Pancreas (tissue), 10 donors: ENCODE measurements at places on chromosomes 7 and 10. TPM values are rescaled to one million over a fixed set of nuclear protein-coding genes. Genes with fewer than 3 reads are reported as not detected.

Gene NSUN6
- total RNA-seq, result 8.7 TPM

Gene OPALIN
- not detected for total RNA-seq

Gene TMEM229A
- not detected for total RNA-seq

Gene CYP3A4
- 11.0 TPM for total RNA-seq

Gene TMEM270
- not detected for total RNA-seq

Gene RNF133
- 0.93 TPM for total RNA-seq

Gene ZNF248
- total RNA-seq, result 5.4 TPM

Gene AOAH
- 7.4 TPM for total RNA-seq

Gene FXYD4
- total RNA-seq, result not detected

Gene COL26A1
- 0.43 TPM for total RNA-seq

Gene NXPH1
- total RNA-seq, result not detected

Gene CAMK1D
- 23.1 TPM for total RNA-seq

Gene CRTAC1
- total RNA-seq, result 0.69 TPM

Gene PIK3CG
- total RNA-seq, result 5.3 TPM

Gene CNTNAP2
- total RNA-seq, result 0.78 TPM

Gene HPSE2
- total RNA-seq, result not detected

Gene TRIM50
- total RNA-seq, result 35.9 TPM

Gene NANOS1
- total RNA-seq, result 0.47 TPM

Gene EN2
- total RNA-seq, result not detected

Gene CCL24
- total RNA-seq, result not detected

Gene MRPS24
- total RNA-seq, result 75.4 TPM
